ENCODE measurements at places on chromosomes 11 and 22. TPM values are rescaled to one million over a fixed set of nuclear protein-coding genes. Genes with fewer than 3 reads are reported as not detected.

CDKN1C gene
- total RNA-seq = 0.41 TPM

PTPN5 gene
- total RNA-seq = not detected

SAA1 gene
- total RNA-seq = not detected

DNA sequence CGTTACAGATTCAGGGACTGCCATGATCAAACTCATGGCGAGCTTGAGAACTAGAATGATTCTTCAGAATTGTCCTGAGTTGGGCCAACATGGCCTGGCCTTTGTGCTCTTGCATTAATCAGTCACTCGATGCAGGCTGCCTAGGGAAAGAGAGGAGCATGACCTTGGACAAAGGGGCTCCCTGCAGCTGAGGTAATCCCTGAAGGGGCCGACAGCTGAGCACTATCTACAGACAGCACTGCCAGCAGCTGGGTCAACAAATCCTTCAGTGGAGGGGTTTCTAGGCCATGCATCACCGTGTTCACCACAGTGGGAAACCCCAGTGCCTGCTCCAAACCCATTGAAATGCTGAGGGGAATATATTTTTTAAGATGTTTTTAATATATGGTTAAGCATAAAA lies 159.5 kb upstream of the POU2AF2 start:
- DNase-seq = no peak

DNA sequence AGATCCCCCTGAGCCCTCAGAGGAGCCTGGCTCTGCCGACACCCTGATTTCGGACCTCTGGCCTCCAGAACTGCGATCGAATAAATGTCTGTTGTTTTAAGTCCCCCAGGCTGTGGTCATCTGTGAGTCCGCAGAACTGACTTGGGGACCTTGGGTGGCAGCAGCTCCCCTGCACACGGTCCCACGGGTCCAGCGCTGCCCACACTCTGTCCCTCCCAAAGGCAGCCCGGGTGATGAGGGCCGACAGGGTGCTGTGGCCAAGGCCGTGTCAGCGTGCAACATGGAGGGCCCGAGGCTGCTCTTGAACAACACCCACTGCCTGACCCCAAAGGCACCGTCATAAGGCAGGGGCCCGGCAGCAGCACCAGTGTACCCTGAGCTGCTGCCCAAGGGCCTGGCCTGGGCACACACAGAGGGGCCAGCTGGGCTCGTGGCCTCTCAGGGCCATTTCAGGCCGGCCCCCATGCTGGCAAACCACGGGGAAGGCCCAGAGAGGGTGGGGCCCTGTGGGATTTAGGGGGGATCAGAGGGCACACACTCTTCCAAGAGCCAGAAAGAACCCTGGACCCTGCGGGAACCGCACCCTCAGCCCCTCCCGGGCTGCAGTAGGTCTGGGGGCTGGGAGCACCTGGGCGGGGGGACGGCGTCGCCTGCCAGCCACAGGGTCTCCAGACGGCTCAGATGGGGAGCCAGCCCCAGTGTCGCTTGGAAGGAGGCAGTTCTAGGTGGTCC lies 77.1 kb upstream of the PRR5 start:
- no peak for DNase-seq

GRCh38 chr11:65166893-65167292 lies 3.1 kb upstream of the SPDYC start:
- DNase-seq = no peak

GRCh38 chr11:11498195-11498594 lies 123.6 kb downstream of the GALNT18 start:
- DNase-seq = no peak

- no peak for DNase-seq
Observed at GRCh38 chr11:79582434-79582833, 141.6 kb upstream of the TENM4 start.

DNA sequence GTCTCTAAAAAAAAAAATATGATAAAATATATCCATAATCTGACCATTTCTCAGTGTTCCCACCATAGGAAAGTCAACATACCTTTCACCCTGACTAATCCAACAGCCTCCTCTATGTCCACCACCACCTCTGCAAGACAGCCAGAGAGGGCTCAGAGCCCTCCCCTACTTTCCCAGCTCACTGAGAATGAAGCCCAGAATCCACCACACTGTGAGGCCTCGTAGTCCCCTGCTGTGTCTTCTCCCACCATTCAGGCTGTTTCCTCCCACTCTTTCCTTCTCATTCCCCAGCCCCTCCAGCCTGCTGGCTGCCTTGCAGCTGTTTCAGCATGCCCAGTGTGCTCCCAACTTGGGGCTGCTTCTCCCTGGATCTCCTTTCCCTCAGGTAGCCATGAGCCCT lies 27.0 kb downstream of the SGSM3 start:
- no peak for DNase-seq

DNA sequence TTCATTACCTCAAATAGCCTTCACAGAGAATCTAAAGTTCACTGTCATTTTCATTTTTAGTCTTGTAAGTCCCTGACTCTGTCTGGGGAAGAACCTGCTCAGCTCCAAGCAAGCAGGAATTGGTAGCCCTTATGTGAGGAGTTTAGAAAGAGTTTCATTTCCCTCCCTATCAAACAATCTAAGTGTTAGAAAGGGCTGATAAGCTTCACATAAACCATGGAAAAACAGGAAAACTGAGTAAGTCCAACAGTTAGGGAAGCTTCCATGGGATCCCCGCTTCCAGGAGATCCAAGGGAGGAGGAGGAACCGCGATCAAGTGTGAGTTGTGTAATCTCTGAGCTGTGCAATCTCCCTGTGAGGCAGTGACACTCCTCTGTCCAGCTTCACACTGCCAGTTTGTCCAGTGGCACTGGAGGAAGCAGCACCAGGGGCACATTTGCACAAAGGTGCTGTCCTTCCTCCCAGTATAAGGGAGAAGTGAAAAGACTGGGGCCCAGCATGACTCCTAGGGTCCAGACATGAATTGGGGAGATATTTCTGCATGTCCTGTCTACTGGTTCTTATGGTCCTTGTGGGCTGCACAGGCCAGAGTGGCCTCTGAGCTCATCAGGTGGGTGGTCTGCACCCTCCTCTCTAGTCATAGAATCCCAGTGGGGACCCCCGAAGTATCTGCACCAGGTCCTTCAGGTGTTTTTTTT lies 4.3 kb downstream of the PRAME start:
- no peak for DNase-seq

GRCh38 chr11:90134478-90135003 lies at the start of gene NAALAD2:
TSS of gene NAALAD2 (plus strand) at chr11:90134663. CDS start at chr11:90134759, 96 bp downstream.
- peak; percentile 15 for DNase-seq
